ENCODE measurements at places on chromosomes 7 and 10.
A peak's percentile ranks its signal among the peaks of the same experiment; 100 is the strongest.

- peak; percentile 25 for DNase-seq
Measured at GRCh38 chr10:34739915-34740314, 75.2 kb downstream of the PARD3 start.

DNA sequence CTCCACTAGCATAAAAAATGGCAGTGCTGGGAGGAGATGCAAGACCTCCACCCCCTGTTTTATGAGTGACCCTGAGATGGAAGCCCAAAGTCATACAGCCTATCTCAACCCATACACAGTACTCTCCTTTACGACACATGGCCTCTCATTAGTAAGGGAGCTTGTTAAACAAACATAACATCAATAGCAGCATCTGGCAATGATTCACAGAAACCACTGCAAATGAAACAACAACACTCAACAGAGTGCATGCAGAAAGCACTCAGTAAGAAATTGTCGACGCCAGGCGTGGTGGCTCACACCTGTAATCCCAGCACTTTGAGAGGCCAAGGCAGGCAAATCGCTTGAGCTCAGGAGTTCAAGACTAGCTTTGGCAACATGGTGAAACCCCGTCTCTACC lies 27.5 kb upstream of the FIGNL1 start:
- DNase-seq = no peak

DNA sequence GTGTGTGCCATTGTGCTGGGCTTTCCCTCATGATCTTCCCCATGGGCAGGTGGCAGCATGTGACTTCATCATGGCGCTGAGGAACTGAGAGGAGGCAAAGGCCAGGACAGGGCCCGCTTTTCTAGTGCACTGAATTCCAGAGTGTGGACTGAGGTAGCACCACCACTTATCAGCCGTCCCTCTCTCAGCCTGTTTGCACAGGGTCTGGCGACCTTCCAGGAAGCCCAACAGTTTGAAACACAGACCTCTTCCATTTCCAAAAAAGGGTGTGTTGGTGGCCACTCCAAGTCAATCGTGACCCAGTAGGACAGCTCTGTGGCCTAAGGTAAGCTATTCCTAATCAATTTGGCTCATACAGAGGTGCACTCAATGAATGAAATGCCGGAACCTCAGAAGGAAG lies 4.4 kb downstream of the DNAJC30 start:
- DNase-seq = no peak

GRCh38 chr10:110972231-110973134 lies 53.1 kb downstream of the SHOC2 start:
- no peak for DNase-seq

DNA sequence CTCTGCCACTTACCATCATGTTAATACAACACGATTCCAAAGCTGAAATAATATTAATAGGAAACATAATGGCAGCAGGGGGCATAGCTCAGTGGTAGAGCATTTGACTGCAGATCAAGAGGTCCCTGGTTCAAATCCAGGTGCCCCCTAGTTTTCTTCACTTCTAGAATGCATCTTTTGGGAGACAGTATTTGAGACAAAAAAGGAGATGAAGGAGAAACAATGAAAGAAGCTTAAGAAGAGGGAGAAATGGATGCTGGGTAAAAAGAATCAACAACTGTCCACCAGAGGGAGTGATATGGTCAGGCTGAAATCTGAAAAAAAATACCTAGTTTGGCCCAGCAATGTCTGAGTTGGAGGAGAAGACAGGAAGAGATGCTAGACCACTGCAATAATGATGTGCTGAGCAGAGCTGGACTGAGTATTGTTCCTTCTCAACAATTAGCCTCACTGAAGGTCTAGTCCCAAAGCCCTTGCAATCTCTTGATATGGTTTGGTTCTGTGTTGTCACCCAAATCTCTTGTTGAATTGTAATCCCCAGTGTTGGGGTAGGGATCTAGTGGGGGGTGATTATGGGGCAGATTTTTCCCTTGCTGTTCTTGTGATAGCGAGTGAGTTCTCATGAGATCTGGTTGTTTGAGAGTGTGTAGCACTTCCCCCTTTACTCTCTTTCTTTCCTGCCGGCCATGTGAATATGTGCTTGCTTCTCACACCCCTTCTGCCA lies 48.3 kb downstream of the ZNF783 start:
- DNase-seq = peak; percentile 31

DNA sequence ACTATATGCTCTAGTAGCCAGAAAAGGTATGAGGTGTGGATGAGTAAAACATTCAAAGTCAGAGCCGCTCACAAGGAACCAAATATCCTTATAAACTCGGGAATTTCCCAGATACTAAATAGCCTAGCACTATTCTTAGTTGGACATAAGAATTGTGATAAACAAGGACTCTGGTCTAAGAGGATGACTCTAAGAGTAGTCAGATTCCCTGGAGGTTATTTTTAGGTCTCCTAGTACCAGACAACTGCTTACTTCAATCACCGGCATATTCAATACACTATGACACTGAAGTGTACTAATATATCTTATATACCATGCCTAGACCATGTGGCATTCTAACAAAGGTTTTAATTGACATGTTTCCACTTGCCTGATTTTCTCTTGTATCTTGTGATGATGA lies 56.5 kb downstream of the LMBR1 start:
- peak; percentile 8 for DNase-seq
